ENCODE measurements at places on chromosomes 7 and 10.

- DNase-seq, result no peak
These were observed 733.8 kb downstream of the PARD3 start for GRCh38 chr10:34081347-34081743.

GRCh38 chr7:132738254-132738653 lies 162.0 kb upstream of the PLXNA4 start:
- DNase-seq, result no peak

DNA sequence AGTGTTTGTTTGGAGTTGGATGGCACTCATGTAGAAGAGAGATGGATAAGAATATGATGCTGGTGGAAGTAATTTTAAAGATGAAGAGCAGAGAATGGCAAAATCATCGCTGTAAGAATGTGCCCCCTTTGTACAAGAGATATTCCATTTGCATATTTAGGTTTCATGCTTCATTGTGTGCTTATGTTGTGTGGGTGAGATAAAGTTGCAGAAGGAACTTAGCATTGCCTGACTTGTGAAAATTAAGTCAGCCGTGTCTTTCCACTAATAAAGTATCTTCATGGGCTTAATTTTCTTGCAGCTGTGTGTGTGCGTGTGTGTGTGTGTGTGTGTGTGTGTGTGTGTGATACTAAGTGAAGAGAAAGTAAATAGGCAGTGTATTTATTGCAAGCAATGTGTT lies 381.9 kb downstream of the OTUD1 start:
- no peak for DNase-seq

DNA sequence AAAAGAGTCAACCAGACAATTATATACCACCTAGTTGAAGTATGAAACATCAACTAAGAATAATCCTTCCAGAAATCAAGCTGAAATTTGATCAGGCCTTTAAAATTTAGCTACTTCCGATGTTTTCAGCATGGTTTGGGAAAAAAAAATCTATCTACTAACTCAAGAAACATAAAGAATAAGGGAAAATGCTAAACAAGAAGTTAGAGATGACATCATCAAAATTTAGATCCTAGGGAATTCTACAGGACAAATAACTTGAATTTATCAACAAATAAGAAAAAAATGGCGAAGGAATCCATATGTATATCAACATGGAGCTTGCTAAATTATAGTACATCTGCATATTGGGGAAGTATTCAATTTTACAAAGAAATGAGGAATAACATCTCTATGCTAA lies 36.3 kb downstream of the HYAL4 start:
- DNase-seq, result no peak

- no peak for DNase-seq
These were observed 38.4 kb upstream of the PSAP start for GRCh38 chr10:71889388-71889987.

DNA sequence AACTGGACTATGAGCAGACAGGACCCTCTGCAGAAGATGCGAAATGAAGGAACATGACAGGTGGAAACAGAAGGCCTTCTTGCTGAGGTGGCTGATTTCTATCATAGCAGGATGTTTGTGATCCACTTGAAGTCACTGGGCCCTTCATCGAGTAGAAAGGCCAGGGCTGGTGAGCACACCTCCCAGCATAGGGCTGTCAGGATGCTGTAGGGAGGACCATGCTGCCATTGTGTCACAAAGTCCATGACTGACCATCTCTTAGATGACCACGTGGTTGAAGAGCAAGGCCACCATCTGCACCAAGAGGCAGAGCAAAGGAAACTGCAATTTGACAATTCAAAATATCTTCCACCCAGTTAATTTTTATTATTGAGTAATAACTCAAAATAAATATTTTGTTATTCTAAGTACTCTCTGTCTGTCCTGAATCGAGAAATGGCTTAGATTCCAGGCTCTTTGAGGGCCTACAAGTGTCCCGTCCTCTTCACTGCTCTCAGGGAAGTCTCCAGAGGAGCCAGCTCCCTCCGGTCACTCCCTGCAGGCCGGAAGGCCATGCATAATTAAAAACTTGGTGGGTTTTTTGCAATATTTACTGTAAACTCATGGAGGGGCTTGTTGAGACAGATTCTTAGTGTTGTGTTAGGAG lies 249.3 kb upstream of the ZMIZ1 start:
- no peak for DNase-seq

GRCh38 chr7:150446288-150446938 lies 4.0 kb upstream of the GIMAP8 start:
- no peak for DNase-seq

- DNase-seq, result no peak
These were observed 9.1 kb upstream of the SLC29A3 start for GRCh38 chr10:71309919-71310318.

- DNase-seq, result peak; percentile 35
These were observed 6.5 kb downstream of the INPP5A start for GRCh38 chr10:132543916-132544743.

DNA sequence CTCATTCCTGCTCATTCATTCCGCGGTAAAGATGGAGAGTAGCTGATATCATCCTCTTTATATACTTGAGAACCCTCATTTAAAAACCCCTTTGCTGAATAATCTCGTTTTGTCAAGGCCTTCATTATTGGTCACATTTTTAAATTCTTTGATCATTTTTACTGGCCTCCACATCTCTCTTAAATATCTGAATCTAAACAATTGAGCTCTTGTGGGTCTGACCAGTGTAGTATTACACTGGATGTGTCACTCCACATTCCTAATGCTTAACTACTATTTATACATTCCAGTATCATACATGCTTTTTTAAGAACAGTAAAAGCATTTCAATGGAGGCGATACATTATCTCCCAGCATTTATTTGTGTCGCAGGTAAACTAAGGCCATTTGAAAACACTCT lies 12.6 kb upstream of the PRPS1L1 start:
- DNase-seq, result no peak

GRCh38 chr7:96181174-96181573 lies 140.7 kb downstream of the SLC25A13 start:
- no peak for DNase-seq

DNA sequence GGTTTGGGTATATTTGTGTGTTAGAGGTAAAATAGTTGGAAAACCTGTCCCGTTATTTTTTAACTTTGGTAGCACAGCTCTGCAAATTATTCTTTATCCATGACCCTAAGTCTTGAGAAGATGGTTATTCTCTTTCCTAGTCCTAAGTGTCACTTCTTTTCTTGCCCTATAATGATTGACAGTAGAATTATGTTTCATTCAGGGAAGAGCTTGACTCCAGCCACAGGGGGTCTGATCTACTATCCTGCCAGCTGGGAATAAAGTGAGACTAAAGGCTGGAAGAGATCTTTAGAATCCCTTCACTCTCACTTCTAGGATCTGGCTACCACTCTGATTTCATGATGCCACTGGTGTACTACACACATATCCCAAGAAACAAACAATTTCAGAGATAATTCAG lies 90.4 kb downstream of the PHTF2 start:
- no peak for DNase-seq

DNA sequence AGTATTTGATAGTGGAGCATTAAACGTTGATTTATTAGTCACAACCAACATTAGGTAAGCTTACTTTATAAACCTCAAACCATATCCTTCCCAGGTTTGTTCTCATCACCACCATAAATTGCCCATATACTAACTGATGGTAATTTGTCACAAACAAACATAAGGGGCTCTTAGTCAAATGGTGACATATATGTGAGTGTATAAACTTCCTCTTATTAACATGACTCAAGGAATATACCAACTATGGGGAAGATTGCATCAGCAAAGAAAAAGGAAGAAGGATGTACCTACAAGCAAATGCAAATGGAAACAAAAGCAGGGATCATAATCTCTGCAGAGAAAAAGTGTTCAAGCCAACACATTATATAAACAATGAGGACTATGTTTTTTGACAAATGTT lies 418.2 kb upstream of the AKR1E2 start:
- no peak for DNase-seq

DNA sequence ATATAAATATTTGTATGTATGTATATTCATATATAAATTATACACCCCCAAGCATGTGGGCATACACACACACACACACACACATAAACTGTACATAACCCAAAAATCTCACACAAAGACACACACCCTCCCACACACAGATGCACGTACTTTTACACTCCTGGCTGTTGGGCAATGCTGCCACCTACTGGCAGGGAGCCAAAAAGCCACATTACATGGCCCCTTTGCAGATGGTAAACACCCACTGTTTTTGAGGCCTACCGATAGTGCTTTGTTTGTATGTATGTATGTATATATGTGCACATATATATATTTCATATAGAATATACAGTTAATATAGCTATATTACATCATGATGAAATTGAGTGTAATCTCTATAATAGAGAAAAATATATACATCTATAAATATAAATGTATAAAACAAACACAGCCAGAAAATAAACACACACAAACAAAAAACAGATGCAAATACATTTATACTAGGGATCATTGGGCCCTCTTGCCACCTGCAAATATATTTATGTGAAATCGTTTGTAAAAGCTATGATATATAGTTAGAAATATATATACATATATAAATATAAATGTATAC lies 120.1 kb upstream of the ACBD5 start:
- DNase-seq, result peak; percentile 82

DNA sequence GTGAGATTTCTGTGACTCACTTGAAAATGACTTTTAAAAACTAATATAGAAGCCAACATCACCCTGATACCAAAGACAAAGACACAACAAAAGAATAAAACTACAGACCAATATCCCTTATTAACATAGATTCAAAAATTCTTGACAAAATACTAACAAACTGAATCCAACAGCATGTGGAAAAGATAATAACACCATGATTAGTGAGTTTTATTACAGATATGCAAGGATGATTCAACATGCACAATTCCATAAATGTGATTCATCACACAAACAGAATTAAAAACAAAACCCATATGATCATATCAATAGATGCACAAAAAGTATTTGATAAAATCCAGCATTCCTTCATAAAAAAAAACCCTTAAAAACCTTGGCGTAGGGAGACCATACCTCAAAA lies 6.5 kb downstream of the MGAM start:
- DNase-seq, result no peak

DNA sequence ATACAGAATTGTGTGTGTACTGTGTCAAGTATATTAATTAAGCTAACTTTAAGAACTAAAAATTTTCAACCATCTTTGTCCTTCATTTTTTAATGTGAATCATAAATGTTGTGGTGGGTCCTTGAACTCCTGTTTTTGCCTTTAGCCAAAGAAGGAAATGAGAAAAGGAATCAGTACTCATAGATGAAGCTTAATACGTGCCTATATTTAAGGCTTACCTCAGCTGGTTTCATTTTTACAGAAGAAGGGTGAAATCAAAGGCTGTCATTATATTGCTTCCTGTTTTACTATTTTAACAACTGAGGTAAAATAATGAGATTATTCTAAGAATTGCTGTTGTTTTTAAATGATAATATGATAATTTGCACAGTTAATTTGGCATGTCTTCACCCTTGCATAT lies 6.3 kb upstream of the SNX13 start:
- DNase-seq, result no peak

DNA sequence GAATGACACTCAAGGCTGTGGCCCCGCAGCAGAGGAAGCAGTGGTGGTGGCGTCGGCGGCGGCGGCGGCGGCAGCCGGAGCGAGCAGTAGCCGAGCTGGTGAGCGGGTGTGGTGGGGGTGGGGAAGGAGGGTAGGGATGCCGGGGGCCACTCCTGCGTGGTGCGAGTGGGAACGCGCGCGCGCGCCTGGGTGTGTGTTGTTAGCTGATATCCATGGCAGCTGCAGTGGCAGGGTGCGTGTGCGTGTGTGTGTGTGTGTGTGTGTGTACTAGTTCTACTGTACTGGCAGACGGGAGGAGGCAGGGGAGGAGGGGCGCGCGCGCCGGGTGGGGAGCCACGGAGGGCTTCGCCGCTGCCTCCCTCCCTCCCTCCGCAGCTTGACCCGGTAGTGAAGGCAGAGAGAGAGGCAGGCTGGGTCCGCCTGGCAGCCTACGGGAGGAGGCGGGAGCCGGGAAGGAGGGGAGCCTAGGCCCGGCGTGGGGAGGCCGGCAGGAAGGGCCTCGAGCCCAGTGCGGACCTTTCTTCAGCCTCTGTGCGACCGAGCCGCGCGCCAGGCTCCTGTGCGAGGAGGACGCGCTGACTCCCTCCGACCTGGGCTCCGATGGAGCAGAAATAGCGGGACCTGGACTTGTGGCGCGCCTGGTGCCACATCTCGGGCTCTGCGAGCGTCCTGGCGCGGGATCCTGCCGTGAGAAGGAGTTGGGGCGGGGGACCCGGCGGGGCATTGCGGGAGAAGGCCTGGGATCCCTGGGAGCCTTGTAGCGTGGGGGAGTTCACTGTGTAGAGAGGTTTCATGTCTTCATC lies at the start of gene MAGI2:
TSS of gene MAGI2 (minus strand) at position 110 of the 803 bp plus-strand sequence. CDS start 347 bp downstream, outside the sequence.
- peak; percentile 91 for DNase-seq

DNA sequence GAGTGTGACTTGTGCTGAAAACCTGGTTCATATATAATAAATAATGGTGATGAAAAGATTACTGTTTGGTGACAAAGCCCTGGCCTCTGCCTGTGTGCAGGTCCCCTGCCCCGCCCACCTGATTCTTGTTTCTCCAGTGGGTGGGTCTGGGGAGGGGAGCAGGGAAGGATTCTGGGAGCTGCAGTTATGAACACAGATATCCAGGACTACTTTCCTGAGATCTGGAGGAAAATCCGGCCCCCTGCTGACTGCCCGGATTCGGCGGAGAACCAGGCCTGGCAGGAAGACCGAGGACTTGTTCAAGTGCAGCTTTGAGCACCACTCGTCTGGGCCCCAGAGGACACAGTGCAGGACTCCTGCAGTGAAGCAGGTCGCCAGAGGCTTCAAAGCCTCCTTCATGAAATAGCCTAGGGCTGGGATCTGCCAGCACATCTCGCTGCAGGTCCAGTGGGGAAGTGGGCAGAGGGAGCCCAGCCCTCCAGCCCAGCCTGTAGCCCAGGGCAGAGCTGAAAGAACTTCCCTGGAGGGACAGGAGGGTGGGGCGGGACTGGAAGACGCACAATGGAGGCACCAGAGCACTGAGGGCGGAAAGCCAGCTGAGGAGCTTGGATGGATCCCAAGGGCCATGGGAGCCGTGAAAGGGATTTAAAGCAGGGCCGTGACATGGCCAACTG lies 7.0 kb downstream of the ATP6V0E2 start:
- DNase-seq, result peak; percentile 43

DNA sequence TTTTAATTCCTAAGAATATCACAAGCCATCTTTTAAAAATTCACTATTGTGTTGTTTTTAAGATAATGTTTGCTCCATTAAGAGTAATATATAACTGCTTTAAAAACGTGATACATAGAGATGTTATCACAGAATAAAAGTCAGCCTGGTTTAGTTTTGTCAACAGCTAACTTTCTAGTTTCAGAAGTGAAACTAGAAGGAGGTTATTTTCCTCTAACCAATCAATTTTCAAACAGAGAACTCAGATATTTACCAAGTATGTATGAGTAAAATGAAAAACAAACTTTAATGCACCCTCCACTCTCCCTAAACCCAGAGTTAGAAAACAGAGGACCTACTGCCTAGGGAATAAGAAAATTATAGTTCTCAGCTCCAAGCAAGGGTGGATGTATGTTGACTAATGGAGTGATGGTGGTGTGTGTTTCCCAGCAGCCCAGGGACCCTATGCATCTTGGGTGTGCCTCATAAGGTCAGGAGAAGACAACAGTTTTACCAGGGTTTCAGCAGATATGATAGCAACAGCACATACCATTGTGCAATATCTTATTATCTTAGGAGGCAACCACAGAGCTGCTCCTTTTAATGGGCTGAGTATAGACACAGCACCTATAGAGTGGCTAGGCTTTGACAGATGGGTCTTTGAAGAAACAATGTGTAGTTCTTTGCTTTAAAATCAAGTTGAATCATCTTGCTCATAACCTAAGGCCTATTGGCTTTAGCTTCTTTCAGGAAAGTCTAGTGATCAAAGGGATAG lies 58.4 kb downstream of the PTPRZ1 start:
- DNase-seq, result no peak

- DNase-seq, result no peak
These were observed 83.7 kb upstream of the DUSP5 start for GRCh38 chr10:110413903-110414547.

- DNase-seq, result no peak
These were observed 9.7 kb downstream of the PUS7 start for GRCh38 chr7:105512415-105512814.
